ENCODE measurements at places on chromosomes 7 and 10.

DNA sequence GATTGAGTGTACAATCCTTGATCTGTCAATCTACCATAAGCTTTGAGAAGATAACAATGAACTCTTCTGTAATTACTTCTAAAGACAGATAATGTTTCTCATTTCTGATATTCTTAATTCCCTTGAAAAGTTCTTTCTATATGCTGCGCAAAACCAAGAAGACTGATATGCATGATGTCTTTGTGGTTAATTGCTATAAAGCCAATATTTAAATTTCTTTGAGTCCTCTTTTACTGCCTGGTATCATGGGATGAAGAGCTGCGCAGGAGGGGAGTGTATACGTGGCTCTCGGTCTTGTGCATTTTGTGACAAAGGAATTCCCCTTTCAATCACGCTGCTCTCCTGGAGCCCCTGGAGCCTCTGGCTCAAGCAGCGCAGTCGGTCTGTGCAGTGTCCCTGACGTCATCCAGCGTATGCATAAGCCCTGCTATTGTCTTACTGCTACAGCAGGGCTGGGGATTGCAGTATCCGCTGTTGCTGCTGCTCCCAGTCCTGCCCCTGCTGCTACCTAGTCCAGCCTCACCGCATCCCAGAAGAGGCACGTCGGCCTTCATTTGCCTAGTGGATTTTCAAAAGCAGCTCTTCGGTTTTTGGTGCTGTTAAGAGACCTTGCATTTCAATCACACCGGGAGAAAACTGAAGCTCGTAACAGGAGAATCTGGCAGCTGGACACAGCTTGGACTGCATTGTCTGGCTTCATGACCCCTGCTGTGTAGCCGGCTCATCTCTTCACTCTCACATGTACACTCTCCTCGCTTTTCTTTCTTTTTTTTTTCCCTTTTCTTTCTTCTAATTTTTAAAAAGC lies 66.7 kb downstream of the ST7 start:
- peak; percentile 94 for DNase-seq

GRCh38 chr7:126378642-126379041 lies 874.1 kb downstream of the GRM8 start:
- DNase-seq, result no peak

DNA sequence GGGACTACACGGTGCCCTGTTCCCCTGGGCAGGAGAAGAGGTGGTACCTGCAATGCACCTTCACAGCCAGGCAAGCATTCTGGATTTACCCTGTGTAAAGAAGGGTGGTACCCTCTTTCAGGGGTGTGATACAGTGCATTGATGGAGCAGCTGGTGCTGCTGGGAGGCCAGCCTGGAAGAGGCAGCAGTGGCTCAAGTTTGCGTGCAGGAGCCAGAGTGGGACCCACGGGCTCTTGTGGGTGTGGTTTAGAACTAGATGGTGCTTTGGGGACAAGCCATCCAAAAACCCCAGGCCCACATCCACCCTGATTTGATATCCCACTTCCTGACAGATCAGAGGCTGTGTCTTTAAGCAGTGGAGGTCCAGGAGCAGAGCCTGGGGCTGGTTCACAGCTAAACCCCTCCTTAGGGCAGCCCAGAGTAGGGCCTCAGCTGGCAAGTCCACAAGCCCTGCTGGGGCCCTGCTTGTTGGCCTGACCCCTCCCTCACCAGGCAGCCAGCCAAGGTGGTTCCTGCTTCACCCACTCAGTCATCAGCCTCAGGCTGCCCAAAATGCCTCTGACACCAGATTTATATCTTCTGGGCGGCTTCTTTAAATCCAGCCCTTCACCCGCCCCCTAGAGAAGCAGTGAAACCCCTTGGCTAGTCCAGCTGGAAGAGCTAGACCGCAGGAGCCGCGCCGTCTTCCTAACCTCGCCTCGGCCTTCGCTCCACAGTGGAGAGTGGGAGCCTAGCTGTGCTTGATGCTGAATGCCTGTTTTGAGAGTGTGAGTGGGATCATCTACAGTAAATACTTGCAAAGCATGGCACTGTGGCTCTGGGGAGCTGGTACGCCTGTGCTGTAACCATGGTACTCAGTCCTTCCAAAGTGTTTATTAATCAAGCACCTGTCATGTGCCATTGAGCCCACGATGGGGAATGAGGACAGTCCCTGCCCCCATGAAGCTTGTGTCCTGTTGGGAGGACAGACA lies 1.4 kb upstream of the ASIC3 start:
- DNase-seq, result peak; percentile 33

- DNase-seq, result no peak
These were observed 311.0 kb downstream of the ANKRD30A start for GRCh38 chr10:37436357-37436756.

GRCh38 chr7:21172800-21173199 lies 255.1 kb upstream of the SP4 start:
- no peak for DNase-seq

- DNase-seq, result no peak
These were observed 2.4 kb upstream of the INPP5A start for GRCh38 chr10:132535065-132535651.

DNA sequence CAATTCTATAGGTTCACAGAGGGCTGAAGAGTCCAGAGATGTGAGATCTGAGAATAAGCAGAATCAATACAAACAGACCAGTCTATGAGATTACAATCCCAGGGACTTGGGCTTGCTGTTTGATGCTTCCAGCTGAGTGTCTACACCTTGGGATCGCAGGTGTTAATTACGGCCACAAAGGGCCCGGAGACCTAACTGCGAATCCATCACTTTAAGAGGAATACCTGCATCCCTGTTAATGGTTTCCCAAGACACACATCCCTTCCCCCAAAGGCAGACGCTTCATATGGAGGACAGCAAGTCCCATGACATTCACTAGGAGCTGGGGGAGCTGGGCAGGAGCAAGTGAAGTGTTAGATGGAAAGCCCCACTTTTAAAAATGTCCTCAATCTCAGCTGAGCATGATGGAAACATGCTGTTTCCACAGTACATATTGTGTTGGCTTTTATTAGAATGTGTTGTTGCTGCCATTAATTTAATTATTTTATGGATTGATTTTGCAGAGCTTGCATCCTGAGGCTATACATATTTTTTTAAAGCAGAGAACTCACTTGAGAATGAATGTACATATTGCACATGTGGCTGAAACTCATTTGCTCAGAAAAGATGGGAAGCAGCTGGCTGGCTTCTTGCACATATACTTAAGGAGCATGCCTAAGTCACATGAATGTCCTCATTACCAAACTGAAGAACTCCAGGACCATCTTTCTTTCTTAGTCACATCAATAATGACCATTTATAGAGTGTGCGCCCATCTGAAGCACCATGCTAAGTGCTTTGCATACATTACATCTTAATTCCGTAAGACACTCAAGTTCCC lies 151.3 kb downstream of the NEBL start:
- DNase-seq, result no peak

- DNase-seq, result no peak
These were observed 218.8 kb downstream of the GPR158 start for GRCh38 chr10:25393621-25394020.

DNA sequence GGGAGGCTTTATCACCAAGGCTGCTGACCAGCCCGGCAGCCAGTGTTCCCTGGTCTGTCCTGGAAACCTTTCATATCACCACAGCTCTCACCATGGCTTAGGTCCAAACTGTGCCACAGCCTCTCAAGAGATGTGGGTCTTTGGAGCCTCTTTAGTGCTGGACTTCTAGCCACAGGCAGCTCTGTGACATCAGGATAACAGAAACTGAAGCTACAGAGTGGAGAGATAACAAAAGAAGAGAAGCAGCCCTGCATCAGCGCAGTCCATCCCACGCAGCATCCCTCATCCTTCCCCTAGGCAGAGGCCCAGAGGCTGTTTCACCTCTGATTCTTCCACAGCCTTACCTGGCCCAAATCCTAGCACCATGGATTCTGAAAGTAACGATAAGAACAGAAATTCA lies 187.9 kb upstream of the KMT2E start:
- DNase-seq, result no peak

DNA sequence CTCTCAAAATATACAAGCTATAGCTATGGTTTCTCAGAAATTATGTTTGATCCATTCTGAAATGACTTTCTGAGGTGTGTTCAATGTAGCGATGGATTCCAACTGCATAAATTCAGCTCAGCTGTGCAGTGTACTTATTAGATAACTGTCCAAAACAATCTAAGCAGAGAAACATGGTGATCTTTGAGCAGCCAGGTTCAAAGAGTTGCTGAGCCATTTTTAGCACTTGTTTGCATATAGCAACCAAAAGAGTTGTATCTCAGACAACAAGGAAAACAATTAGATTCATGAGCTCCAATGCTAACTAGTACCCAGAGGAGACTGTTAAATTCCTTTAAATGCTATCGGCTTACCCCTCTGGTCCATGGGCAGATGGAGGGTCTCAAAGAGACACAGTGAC lies 15.9 kb upstream of the KCNIP2 start:
- no peak for DNase-seq

- no peak for DNase-seq
These were observed 16.6 kb upstream of the ITIH2 start for GRCh38 chr10:7686351-7687171.

DNA sequence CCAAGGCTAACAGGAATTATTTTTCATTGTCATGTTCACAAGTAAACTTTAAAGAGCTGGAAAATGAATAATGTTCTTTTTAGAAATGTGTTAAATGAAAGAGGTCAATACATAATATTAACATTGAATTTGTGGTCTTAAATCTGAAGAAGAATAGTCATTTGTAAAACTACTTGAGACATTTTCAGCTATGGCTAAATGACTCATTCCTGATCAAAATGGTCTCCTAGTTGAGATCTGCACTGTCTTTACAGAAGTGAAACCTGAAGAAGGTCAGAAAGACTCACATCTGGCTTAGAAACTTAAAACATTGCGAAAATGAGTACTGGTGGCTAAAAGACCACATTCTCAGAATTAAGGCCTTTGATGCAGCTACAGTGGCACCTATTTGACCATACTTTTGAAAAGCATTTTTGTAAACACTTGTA lies 5.9 kb downstream of the PIK3CG start:
- DNase-seq, result no peak

GRCh38 chr10:73991884-73992245 lies 6.1 kb upstream of the VCL start:
- no peak for DNase-seq

DNA sequence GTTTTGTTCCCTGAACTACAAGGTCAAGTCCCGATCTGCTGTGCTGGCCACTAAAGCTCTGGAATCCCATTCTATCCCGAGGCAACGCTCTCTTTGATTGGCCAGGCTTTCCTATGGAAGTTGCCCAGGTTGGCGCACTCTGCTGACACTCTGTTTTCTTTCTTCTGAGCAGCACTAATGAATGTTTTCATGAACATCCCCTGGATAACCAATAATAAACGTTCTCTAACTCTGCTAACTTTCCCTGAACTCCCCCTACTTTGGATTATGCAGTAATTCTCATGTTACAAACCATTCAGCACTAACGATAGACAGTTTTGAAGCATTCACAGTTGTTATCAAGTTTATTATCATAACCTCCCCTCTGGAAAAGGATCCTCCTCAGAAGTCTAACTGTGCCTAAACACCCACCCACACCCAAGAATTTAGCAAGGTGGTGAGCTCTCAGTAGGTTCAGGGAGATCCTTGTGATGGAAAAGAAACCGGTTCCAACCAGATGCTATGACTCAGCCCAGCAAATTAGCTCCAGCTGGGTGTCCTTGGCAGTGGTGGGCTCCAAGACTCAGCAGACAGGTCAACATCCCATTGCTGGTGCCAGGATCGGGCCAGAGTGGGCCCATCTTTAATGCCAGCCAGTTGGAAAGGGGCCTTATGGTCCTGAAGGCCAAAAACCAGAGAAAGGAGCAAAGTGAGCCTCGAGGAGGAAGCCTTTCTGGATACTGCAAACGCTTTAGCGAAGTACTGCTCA lies 68.4 kb downstream of the CREB3L2 start:
- no peak for DNase-seq

GRCh38 chr10:18278181-18278580 lies 138.0 kb downstream of the CACNB2 start:
- DNase-seq, result no peak

GRCh38 chr10:7932301-7933036 lies 114.2 kb downstream of the TAF3 start:
- no peak for DNase-seq

DNA sequence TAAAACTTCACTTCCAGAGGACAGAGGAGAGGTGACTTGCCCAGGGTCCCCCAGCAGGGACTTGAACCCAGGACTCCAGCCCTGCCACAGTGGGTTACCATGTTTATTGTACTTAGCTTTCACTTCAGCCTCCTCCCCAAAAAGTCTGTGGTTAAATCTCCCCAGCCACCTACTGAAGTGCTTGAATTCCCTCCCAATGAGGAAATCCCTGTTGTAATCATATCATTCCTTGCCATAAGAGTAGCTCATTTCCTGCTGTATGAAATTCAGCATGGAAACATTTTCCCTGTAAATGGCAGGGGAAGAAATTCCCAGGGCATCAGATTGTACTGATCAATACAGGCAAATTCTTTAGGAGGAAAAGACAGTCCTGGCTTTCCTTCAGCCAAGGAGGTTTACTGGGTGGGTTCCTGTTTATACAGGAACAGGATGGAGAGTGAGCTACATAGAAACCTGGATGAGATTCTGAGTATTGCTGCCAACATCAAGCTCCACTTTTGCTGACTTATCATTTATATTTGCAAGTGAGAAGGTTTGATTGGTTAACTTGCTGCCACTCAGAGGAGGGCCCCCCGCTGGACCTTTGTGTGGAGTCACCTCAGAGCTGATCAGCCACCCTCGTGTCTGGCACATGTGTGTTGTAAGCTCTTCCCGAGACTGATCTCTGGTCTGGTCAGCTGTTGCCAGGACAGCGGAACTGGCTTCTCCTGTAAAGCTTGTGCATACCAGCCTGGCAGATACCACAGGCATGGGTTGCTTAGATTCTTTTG lies 16.4 kb upstream of the PDZD8 start:
- DNase-seq, result no peak

- no peak for DNase-seq
These were observed 24.8 kb downstream of the ADCY1 start for GRCh38 chr7:45598886-45599520.

DNA sequence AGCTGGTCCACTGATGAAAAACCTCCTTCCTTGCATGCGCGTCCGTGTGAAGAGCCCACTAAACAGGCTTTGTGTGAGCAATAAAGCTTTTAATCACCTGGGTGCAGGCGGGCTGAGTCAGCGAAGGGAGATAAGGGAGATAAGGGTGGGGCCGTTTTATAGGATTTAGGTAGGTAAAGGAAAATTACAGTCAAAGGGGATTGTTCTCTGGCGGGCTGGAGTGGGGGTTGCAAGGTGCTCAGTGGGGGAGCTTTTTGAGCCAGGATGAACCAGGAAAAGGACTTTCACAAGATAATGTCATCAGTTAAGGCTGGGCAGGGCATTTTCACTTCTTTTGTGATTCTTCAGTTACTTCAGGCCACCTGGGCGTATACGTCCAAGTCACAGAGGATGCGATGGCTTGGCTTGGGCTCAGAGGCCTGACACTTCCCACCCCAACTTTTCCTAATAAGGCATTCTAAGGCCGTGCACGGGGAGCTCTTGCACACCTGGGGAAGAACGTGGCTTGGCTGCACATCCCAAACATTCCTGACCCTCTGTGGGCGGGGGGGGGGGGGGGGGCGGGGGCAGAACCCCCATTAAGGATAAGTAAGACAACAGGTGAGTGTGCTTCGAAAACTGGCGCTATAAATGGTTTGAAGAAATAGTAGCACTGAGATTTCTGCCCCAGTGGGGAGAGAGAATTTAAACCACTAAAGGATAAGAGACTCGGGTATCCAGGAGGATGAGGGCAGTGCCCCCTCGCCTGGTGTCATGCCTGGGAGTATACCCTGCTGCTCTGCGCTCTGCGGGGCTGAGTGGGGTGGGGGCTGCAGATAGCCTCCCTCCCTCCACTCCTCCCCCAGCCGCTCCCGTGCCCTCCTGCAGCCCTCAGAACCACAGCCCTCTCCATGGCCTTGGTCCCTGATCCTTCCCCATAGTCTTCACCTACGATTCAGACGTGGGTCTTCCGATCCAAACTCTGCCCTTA lies 217.6 kb downstream of the MLLT10 start:
- no peak for DNase-seq

All from DMS79 (cell line).